Head of caudate nucleus (tissue), 42 donors: ENCODE measurements at places on chromosomes 1 and 21.

- no peak for DNase-seq
Observed at GRCh38 chr1:93669369-93669768, 12.3 kb downstream of the BCAR3 start.

GRCh38 chr1:60575326-60575977, 501.9 kb upstream of the C1orf87 start:
- no peak for DNase-seq

GRCh38 chr1:153430166-153430553, 13.8 kb downstream of the S100A7A start:
- no peak for DNase-seq

DNA sequence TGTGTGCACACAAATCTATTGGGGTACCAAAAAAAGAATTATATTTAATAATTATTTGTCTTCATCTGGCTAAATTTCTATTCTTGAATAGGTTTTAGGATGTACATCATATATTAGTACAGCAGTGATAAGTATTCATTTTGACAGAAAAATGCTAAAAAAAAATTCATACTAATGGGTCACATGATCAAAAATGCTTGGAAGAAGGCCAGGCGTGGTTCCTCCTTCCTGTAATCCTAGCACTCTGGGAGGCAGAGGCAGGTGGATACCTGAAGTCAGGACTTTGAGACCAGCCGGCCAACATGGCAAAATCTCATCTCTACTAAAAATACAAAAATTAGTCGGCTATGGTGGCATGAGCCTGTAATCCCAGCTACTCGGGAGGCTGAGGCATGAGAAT, 26.9 kb upstream of the PTGFRN start:
- DNase-seq = no peak

DNA sequence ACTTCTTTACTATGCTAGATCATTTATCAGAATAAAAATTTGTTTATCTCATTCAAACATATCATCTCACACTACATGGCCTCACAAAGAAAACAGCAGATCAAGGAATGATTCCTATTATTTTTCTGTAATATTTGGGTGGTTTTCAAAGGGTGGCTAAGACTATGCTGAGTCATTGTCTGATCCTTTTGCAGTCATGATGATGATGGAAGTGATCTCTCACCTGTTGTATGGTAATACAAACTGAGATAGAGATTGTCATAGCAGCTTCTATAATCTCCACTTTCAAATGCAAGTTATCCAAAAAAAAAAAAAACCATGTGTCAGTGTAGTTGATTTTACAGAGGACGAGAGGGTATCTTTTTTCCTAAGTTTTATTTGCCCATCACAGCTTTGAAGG, 37.2 kb upstream of the GBP5 start:
- no peak for DNase-seq

DNA sequence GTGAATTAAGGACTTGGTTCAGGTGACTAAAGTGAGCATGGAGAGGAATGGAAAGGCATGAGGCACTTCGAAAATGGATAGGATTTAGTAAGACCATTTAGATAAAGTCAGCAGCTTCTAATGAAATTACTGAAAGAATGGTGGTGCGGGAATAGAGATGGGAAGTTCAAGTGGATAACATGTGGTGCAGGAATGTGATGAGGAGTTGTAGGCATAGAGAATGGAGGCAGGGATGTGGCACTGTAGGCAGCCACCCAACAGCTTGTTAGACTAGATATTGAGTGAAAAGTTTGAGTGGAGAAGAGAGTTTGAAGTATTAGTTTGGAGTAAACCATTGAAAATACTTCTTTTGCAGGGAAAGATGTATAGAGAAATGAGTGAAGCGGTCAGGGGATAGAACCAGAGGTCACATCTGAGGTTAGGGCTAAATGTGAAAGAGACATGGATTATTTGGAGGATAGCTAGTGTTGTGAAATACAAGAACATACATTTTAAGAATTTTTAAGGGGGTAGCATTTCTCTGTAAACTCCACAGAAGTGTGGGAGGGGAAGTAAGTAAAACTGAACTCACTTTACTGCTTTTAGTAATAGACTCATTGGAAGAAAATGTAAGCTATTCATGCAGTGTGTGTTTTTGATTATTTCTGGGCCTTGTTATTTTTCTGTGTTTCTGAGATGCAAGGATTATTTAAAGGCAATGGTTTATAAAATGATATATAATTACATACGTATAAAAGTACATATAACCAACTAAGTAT, 46.2 kb downstream of the DYRK1A start:
- DNase-seq = no peak

DNA sequence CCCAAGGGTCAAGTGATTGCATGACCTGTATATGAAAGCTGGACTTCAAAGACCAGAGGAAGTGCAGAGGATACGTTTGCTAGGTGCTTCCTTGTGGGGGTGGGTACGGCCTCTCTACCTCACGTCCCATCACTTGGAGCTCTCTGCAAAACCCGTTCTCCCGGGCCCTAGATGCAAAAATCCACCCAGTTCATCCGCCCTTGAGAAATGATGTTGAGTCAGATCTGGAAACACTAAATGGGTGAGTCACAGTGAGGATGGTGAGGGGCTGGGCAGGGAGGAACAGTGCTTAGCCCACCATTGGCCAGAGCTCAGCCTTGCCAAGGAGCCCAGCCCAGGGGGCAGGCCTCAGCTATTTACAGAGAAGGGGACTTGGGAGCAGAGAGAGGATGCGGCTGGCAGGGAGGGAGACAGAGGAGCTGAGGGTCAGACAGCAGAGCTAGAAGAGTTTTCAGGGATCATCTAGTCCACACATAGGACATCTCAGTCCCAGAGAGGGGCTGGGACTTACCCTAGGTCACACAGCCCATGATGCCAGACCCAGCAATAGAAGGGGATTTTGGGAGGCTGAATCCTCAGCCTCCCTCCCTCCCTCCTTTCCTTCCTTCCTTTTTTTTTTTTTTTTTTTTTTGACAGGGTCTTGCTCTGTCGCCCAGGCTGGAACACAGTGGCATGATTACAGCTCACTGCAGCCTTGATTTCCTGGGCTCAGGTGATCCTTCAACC, 14.6 kb downstream of the ARHGEF10L start:
- DNase-seq = no peak

- no peak for DNase-seq
Observed at GRCh38 chr1:178019208-178019607, 49.4 kb upstream of the SEC16B start.

GRCh38 chr1:214861615-214862014, 220.9 kb upstream of the KCNK2 start:
- no peak for DNase-seq

- no peak for DNase-seq
Observed at GRCh38 chr21:27725916-27726315, 759.0 kb upstream of the ADAMTS5 start.

- no peak for DNase-seq
Observed at GRCh38 chr1:3711780-3712451, 40.3 kb upstream of the CCDC27 start.

DNA sequence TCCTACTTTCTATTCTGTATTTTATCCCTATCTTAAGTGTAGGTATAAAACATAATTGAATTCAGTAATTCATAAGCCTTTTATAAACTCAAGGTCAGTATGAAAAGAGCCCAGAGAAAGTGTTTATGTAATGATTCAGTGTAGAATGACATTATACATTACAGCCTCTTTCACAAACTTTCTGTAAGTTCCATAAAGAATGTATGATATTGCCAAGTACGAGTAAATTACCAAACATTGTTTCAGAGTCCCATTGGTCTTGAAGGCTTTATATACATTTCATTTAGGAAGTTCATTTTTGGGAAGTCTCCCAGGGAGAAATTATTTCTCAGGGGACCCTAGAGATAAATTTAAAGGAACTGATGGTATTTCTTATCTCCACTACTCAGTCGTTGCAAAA, 37.8 kb upstream of the VAMP3 start:
- no peak for DNase-seq

DNA sequence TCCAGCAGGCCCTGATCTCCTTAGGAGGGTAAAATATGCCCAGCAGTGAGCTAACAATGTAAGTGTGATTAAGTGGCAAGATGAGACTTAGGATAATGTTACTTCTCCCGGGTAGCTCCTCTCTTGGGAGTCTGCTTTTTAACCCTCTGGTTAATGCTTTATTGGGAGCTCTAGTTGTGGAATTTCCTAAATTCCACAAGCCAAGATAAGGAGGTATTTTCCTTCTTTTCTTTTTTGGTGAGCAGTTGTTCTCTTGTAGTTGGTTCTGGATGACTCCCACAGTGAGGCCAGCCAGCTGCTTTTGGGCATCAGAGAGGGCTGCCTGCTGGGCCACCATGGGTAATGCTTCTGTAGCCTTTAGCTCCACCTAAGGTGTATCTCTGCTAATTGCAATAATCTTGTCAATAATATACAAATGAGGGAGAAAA, 19.3 kb downstream of the C1orf52 start:
- DNase-seq = no peak

DNA sequence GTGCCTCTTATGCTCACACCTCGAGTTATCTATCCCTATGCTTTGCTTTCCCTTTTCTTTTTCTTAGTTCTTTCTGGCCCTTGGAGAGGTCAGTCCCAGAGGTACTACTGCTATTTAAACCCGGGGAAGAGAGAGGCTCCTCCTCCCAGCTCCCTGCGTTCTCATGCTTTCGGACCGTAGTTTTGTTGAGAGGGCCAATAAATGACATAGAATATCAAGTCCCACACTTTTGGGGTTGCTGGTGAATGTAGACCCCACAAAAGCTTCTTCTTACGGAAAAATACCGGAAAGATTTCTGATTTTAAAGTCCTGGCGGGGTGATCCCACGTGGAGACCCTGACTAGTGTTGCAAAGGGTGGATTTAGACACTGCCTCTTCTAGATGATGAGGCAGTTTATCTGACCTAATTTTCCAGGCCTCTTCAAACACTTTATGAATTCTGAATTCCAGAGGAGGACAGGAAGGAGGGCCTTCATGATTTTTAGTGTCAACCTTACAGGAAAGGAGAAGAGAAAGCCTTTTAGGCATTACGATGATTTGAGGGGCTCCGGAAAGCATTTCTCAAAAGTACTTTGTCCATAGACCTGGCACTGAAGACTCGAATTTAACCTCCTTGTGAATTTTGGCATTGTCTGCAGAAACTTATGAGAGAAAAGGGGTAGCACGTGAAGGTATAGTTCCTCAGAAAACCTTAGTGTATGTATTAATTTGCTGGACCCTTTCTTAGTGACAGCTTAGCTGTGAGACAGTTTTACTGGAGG, 694 bp downstream of the TMEM167B start:
- DNase-seq = no peak

DNA sequence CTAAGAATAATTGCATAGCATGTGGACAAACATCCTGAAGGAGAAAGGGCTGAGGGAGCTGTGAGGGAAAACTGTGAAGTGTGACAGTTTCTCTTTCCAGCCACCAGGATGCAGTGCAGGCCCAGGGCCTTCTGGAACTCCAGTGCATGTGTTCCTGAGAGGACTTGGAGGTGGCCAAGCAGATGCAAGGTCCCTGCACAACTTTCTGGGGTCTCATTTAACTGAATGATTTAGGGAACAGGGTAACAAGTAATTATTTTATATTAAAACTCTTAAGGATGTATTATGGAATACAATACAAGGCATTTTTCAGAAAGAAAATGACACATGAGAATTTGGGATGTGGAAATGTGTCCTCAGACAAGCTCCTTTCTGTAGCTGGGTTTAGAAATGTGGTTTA, 61.2 kb upstream of the MCOLN3 start:
- peak; percentile 32 for DNase-seq

GRCh38 chr1:204456826-204457442, 37.7 kb downstream of the PIK3C2B start:
- no peak for DNase-seq

GRCh38 chr1:51044199-51044598, 57.8 kb upstream of the C1orf185 start:
- no peak for DNase-seq

- DNase-seq = no peak
Observed at GRCh38 chr1:81757398-81758020, 43.2 kb upstream of the ADGRL2 start.

DNA sequence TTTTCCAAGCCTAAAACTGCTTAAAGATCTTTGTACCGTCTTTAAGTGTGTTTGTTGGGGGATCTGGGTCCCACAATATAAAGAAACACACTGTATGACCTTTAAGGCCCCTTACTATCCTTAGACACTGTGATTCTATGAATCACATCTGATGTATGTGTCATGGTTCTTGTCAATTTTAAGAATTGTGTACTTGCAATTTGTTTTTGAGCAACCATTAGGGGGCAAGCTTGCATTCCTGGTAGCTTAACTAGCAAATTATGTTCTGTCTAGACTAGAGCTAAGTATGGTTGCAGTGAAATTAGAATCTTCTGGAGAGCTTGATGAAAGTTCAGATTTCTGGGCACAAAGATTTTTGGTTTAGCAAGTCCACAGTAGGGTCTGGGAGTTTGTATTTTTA, 219.5 kb downstream of the TPR start:
- no peak for DNase-seq

DNA sequence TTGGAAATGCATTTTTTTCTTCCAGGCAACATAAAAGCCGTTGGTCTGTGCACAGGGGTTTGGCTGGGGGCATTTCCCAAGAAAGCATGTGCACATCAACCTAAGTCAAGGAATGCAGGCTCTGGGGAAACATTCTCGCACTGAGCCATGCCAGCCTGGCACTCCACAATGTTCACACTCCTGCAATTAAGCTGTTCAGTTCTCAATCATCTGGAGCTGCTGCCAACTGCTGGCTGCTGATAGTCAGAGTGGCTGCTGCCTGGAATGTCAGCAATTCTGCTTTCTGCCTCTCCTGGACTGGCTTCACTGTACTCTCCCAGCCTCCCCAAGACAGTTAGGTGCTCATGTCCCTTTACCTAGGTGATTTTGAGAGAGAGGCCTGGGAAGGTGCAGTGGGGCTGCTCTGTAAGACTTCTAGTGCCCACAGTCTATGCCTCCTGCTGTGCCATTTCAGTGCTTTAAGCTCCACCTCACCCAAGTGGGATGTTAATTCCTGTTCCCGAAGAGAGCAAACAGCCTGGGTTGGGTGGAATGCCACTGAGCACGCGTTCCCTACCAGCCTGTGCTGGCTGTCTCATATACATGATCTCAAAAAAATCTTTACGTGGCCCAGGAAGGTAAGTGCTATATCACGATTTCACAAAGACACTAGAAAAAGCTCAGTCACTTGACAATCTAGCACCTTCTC, 131.7 kb downstream of the BRINP2 start:
- peak; percentile 62 for DNase-seq

GRCh38 chr1:56222914-56223540, 356.3 kb downstream of the PLPP3 start:
- DNase-seq = no peak

DNA sequence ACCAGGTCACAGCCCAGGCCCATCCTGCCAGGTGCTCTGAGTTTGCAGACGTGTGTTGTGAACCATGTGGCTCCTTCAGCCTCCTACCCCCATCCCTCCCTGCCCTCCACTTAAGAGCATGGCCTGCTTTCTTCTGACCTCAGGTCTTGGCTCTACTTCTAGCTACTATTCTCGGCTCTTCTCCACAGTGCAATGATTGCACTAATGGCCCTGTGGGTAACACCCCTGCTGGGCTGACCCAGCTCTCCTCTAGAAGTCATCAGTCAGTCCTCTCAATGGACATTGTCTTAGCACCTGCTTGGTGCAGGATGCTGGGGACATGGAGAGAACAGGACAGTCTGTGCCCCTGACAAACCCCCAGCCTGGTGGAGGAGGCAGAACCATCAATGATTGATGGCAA, 22.2 kb upstream of the IFFO2 start:
- DNase-seq = no peak
